Nephron progenitor cell (in vitro differentiated cells): ENCODE measurements at places on chromosomes 5 and 9.

DNA sequence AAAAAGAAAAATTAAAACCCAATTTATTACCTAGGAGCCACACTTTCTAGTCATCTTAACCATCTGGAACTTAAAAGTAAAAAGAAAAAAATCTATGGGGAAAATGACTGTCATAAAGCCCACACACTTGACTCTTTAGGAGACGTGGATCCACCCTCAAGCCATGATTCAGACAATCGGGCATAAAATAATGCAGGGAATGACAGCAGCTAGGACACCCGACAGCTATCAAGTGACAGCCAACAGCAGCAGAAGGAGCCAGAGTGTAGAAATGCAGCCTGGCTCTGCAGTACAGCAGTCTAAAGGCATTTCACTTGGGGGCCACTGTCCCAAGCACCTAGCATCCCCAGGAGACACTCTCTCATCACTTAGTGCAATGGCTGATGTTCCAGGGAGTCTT lies 226.9 kb downstream of the CAAP1 start:
- DNase-seq = no peak

GRCh38 chr5:22779499-22779898 lies 73.6 kb downstream of the CDH12 start:
- DNase-seq = no peak

- DNase-seq = no peak
Observed at GRCh38 chr9:112569186-112569585, 82.6 kb downstream of the KIAA1958 start.

- DNase-seq = peak; percentile 52
Observed at GRCh38 chr5:150410524-150411244, 2.0 kb downstream of the CD74 start.

DNA sequence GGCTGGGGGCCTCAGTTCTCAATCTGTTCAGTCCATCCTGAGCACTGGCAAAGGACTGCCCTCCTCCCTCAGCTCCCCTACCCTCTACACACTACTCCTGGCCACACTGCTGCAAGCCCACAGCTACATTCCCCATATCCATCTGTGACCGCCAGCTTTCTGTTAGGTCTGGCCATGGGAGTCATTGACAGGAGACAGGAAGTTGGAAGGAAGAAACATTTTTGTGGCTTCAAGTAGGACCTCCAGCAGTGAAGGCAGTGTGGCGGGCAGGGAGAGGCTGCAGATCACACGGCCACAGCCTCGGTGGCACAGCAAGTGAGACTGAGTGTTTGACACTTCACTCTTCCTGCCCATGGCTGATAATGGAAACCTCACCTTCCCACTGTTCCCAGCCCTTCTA lies 55.9 kb downstream of the SECISBP2 start:
- no peak for DNase-seq

- DNase-seq = no peak
Observed at GRCh38 chr9:104269996-104270963, 176.2 kb downstream of the SMC2 start.

DNA sequence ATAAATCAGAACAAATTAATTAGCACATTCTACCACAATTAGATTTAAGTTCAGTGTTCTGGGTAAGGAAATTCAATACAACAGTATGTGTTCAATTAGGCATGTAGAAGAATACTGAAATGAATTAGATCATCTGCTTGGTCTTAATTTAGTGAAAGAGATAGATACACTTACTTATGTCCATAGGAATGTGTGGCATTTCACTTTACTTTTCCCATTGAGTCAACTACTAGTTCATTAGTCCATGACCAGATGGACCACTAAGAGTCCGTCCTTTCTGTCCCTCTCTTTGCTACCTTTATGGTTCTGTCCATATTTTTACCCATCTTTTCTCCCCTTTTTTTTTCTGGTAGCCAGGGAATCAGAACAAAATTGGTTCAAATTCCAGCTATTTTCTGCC lies 276.9 kb downstream of the OSTF1 start:
- no peak for DNase-seq

DNA sequence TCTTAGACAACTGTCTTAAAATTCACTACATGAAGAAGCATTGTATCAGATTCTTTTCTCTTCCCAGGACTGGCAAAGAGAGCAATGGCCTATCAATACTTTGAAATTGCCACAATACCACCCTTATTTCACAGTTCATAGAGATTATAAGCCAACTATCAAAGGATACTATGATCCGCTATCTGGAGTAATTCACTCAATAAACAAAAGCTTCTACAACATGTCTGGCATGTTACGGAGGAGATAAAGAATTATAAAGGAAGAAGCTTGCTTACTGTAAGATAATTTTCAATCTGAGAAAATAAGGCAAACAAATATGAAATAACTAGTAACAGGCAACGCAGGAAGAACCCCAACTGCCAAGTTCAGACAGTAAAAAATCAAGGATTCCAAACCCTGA lies 114.8 kb downstream of the GNAQ start:
- DNase-seq = no peak

DNA sequence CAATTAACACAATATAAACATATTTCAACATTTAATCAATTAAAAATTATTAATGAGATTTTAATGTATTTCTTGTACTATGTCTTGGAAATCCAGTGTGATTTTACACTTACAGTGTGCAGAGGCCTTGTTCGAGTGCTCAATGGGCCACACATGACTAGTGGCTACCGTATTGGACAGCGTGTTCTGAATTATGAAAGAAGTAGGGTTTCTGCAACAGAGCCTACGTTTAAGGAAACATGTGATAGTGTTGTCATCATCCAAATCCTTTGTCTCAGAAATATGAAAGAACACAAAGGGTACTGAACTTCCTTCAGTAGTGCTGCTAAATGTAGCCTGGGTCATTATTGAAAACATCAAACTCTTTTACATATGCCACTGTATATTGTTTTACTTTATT lies 29.5 kb downstream of the NPR3 start:
- DNase-seq = no peak

GRCh38 chr9:107178293-107178692 lies 104.8 kb upstream of the RAD23B start:
- DNase-seq = no peak

DNA sequence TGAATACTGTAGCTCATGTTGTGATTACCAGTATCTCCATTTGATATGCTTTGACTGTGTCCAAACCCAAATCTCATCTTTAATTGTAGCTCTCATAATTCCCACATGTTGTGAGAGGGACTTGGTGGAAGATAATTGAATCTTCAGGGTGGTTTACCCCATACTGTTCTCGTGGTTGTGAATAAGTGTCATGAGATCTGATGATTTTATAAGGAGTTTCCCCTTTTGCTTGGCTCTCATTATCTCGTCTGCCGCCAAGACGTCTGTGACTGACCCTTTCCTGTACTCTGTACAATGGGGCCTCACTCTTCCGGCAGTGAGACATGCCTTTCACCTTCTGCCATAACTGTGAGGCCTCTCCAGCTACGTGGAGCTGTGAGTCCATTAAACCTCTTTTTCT lies 59.3 kb downstream of the TRIO start:
- DNase-seq = no peak

DNA sequence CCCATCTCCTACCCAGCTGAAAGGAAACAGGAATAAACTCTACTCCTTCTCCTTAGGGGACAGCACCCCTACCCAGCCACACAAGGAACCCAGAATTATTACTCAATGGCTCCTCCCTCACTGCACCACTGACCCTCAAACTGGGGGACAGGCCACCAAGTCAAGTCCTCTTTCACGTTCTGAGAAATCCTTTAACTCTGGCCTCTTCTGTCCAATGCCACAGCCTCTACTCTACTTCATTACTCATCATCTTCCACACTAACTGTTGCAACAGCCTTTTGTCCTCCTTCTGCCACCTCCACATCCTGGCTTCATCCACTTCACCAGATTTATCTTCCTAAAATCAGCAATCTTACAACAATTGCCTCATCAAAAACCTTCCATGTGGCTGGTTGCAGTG lies 6.8 kb downstream of the TTC39B start:
- DNase-seq = no peak

DNA sequence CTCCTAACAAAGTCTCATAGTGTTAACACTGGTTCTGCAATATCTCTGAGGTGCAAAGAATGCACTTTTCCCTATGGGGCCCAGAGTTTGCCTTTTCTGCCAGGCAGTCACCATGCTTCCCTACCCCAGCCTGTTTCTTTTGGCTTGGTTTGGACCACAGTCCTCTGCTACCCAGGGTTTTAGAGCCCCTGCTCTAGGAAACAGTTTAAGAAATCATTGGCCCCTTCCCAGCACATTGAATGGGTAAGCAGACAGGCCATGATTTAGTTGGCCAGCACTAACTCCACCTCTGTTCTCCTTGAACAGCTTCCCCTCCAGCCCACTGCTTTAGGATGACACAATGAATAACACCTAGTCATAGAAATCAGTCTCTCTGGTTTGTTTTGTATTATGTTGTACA lies 73.2 kb downstream of the UBAP1 start:
- DNase-seq = no peak

DNA sequence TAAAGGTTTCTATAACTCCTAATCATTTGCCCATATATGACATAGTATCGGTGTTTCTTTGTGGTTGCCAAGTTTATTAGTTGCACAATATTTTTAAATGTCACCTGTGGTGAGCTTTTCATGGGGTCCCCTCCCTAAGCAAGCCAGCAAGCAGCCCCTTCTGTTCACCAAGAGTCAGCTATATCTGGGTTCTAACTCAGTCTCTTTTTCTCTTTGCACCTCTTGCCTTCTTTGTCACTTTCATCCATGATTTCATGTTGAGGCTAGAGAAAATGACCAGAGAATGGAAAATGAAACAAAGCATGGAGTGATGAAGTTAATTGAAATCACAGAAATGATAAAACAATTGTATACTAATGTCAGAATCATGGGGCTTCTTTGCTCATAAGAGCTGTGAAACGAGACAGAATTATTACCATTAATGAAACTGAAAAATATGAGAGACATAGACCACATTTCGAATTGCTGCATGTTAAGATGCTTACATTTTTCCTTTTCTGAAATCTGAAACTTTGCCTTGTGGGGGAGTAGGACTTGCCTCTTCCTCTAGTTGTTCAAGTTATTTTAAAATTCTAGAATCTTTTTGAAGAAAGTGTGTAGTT lies 75.7 kb downstream of the CAMK4 start:
- DNase-seq = no peak

- no peak for DNase-seq
Observed at GRCh38 chr9:101751895-101752294, 13.4 kb upstream of the GRIN3A start.

- peak; percentile 18 for DNase-seq
Observed at GRCh38 chr5:94908889-94909480, 290.5 kb downstream of the SLF1 start.

DNA sequence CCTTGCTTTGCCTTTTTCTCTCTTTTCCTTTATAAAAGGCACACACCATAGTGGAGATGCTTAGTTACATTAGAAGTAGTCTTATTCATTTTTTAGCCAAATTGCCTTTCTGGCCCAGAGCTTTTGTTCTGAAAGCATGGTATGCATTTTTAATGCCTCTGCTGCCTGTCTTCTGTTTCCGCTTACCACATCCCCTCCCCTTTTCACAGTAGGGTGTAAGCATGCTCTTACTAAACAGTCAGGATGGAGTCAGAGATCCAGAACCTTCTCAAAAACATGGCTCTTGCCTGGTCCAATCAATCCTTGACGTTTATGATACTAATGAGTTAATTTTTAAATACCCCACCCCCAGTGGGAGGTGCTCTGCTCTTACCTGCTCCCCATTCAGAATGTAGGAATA lies 22.5 kb downstream of the PPP3R2 start:
- DNase-seq = no peak
